Pons (tissue), 1 donor: ENCODE measurements at places on chromosomes 6 and 20.

DNA sequence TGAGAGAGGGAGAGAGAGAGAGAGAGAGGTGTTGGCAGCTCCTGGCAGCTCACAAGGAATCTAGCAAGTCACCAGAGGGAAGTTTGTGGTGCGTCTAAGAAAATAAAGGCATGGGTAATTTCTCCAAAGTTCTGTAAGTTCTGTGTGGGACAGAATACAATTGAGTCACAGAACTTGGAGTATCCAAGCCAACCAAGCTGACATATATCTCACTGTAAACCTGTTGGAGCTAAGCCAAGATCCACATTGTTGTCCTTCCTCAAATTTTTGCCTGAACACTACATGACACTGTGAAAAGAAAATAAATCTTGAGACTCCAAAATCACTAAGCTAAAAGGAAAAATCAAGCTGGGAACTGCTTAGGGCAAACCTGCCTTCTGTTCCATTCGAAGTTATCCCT, 436.7 kb downstream of the MEI4 start:
- DNase-seq = no peak

DNA sequence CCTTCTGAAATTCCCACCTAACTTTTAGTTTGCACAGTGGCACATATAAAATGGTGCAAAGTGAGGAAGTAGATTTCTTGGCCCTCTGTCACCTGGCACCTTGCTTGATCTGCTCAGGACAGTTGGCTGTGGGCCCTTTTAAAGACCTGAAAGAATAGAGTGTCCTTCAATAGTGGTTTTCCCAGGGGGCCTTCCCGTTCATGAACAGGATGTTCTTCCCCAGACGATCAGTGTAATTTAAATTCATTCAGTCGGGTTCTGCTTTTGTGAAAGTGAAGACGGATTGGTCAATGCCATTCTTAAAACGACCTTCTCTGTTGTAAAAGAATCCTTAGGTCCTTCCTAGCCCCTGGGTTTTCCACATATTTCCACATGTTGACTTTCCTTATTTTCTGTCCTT, 178.5 kb downstream of the SASH1 start:
- no peak for DNase-seq

- peak; percentile 58 for DNase-seq
Measured at GRCh38 chr20:20085071-20085470, 32.7 kb downstream of the CFAP61 start.

DNA sequence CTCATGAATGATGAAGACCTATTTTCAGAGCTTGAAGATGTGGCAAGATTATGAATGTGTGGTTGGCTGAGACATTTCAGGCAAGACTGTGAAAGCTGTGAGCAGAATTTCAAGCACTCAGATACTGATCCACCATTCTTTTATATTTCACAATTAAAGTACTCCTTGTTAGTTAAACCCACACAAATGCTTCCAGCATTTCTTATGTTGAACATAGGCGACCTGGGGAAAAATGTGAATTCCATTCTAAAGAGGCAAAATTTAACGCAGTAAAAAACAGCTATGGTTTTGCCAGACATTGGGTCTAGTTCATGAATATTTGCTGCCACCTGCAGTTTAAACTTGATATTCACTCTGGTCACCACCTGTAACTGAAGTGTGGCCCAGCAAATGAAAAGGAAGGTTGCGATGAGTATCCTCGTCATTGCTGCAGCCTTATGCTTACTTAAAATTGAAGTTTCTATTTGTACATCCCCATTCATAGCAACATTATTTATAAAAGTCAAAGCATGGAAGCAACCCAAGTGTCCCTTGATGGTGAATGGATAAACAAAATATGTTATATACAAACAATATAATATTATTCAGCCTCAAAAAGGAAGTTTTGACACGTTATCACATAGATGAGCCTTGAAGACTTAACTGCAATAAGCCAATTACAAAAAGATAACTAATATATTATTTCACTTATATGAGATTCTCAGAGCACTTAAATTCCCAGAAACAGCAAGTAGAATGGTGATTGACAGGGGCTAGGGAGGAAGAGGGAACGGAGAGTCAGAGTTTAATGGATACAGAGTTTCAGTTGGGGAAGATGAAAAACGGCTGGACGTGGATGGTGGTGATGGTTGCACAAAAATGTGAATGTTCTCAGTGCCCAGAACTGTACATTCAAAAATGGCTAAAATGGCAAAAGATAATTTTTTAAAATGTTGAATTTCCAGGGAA, 32.4 kb upstream of the FAM184A start:
- DNase-seq = peak; percentile 69

DNA sequence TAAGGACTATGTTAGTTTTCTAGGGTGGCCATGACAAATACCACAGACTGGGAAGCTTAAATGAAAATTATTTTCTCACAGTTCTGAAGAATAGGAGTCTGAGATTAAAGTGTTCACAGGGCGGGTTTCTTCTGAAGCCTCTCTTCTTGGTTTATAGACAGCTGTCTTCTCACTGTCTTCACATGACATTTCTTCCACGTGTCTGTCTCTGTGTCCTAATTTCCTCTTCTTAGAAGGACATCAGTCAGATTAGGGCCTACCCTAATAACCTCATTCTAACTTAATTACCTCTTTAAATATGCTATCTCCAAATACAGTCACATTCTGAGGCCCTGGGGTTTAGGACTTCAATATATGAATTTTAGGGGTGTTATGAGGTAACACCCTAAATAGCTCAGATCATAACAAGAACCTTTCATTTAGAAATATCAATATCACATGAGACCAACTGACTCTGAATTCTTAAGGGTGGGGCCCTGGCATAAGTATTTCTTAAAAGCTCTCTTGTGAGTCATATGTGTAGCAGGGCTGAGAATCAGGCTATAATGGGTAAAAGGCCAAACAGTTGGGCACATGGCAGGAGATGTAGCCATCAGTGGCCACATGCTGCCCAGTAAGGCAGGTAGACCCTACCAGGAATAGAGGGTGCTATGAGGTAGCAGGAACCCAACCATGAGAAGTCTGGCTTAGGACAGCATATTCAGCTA, 62.0 kb upstream of the TENT5A start:
- DNase-seq = peak; percentile 21

DNA sequence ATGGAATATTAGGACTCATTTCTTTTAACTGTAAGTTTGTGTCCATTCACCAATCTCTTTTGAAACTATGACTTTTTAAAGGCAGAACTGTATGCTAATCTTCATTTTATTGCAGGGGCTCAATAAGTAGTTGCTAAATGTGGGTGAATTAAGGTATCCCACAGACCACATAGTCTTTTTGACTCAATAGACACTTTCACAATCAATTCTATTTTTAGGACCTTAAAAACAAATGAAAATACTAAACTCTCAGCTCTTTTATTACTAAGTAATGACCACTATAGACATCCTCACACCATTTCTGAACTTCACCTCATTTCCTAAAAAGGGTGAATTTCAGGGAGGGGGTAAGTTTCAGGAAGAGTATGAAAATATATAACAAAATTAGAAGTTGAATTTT, 106.8 kb upstream of the BEND6 start:
- DNase-seq = no peak

GRCh38 chr6:144365271-144365670, 80.1 kb downstream of the UTRN start:
- DNase-seq = no peak

DNA sequence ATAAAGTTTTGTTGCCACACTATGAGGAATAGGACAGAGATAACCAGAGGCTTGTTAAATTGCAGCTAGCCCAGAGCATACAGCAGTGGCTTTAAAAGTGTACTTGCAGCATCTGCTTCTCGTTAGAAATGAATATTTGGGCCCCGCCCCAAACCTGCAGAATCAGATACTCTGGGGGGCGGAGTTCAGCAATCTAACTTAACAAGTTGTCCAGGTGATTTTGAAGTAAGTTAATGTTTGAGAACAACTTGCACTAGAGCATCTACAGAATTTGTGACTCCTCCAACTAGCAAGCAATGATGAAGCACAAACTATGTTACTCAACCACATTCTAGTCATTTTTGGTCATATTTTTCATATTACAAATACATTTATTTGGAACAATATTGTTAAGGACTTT, 10.6 kb upstream of the SUPT3H start:
- DNase-seq = no peak

GRCh38 chr6:15995493-15995892, 133.4 kb upstream of the MYLIP start:
- DNase-seq = no peak

DNA sequence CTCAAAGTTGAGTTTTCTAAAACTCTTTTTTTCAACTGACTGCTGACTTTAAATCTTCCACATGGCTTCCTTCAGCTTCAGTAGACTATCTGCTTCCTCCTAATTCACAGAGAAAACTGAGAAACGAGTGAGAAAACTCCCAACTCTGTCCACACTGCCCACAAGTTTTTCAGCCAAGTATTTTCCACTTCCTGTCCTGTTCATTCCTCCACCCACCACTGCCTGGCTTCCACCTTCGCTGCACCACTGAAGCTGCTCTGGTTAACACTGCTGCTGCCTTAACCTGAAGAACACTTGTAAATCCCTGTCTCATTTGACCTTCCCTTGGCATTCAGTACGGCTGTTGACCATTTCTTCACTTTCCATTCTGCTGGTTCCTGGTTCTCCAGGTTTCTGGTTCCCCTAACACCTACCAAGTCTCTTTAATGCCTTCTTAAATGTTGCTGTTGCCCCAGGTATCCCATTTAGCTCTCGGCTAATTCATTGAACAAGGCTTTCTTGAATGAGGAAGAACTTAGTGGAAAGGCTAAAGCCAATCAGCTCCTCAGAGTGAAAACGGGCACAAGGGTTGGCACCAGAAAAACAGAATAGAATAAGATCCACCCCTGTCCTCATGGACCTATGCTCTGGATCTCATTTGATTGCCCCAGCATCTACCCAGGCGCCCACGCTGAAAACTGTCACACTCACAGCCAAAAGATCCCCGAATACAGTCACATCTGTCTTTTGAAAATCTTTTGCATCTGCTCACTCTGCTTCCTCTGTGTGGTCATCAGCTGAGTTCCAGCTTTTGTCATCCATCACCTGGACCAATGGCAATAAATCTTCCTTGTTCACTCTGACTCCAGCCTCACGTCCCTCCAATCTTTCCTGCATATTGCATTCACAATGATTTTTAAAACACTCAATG, 104.4 kb upstream of the TAB2 start:
- DNase-seq = peak; percentile 53

DNA sequence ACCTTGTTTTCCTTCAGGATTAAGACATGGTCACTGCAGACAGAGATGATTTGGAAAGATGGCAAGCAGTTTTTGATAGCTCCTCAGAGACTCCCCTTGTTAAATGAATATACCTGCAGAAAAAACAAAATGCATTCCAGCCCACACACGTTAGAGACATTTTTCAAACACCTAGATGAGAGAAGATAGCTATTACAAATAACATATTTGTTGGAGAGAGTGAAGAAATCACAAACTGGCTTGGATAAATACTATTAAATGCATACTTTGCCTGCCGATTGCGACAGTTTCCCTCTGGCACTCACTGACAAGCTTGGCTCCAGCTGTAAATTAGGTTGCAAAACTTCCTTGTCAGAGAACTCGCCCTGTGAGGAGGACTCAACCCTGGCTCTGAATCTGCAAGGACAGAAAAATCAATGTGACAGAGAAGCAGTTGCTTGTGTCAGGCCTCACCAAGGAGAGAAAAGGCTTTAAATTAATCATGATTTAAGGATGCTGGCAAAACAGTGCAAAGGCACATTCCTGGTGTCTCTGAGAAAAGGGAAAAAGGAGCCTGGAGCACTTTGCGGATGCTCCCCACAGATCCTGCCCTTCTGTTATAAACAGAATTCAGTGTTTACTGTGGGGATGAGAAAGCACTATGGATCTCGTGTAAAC, 423.7 kb upstream of the MARCKS start:
- peak; percentile 13 for DNase-seq

DNA sequence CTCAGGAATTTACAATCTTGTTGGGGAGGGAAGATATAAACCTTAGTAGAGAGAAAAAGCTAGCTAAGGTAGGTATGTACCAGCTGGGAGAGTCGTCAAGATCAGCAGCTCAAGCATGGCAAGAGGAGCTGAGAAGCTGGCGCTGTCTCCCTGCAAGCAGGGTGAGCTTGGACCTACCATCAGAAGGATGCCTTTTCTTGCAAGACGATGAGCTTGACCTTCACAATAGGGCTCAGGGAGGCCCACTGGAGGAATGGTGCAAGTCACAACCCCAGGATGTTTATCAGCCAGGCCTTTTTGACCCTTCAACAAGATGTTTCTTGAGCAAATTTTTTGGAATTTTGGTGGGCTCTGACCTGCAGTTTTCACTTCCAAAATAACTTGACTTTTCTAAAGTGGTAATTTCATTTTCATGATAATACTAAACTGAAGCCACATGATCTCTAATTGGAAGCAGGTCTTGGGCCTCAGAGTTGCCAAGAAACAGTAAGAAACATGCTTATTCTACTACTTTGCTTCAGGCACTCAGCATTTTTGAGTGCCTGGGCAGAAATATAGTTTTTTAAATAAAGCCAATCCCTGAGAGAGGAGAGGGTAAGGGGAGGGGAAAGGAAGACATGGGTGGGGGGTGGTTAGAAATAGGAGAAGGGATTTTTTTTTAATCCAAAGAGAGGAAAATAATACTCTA, 258.1 kb downstream of the CLIC5 start:
- no peak for DNase-seq

GRCh38 chr6:156474507-156475120, 302.6 kb upstream of the ARID1B start:
- DNase-seq = no peak

- no peak for DNase-seq
Measured at GRCh38 chr20:25253606-25254275, 5.9 kb downstream of the PYGB start.

DNA sequence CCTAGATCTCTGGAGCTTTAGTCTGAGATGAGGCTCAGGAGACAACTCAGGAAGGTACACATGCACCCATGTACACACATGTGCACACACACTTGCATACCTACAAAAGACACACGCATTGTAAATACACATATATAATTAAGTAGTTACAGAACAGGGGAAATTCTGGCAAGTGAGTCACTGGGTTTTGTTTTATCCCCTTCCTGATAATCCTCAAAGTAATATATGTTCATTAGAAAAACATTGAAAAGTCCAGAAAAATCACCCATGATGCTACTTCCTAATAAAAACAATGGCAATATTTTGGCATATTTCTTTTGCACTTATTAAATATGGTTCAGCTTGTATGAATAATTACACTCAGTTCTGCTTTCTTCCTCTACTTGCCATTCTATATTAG, 115.3 kb upstream of the ECI2 start:
- no peak for DNase-seq

DNA sequence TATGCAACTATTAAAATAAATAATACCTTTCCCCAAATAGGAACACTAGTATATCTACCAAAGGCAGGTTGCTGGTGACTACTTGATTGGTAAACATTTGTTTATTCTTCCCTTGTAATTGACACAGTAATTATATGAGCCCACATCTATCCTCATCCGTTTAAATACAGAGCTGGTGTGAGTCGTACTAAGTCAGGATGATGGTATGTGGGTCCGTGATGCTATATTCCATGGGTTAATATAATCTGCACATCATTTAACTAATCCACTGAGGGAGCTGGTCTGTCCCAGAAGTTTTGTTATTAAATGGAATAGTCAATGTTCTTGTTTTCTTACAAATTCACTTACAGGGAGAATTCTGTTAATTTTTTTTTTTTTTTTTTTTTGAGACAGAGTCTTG, 164.0 kb upstream of the AGPAT4 start:
- no peak for DNase-seq
